ENCODE measurements at places on chromosomes 13 and 19.

GRCh38 chr13:71252184-71252704 is 614.8 kb downstream of the DACH1 start:
- DNase-seq, result no peak

GRCh38 chr19:3361384-3362216 is 4.8 kb upstream of the NFIC start:
- no peak for DNase-seq

GRCh38 chr19:55046975-55047622 is 9.0 kb upstream of the GP6 start:
- no peak for DNase-seq

GRCh38 chr19:10270180-10270615 is 722 bp upstream of the ICAM1 start:
- DNase-seq, result no peak

GRCh38 chr13:23549724-23550123 is 20.5 kb upstream of the TNFRSF19 start:
- no peak for DNase-seq

All from WTC11 (cell line).